Neural crest cell (in vitro differentiated cells): ENCODE measurements at places on chromosomes 1 and 21.

- DNase-seq: no peak
Measured at GRCh38 chr1:52663716-52664115, 30.7 kb downstream of the SHISAL2A start.

DNA sequence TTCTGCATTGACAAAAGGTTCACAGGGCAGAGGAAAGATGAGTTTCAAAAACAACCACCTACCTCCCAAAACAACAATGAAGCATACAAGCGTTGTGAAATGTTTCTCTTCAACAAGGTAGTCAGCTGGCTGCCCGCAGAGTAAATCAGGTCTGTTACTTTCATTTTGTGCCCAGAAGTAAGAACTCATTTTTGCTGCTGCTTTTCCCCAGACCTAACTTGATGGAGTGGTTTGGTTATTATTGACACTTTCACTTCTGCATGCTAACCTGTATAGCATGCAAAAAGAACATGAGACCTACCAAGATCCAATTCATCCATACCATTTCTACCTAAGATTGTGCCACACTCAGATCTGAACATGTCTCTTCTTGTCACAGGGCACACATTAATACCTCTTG is 1.3 kb downstream of the SLC9C2 start:
- DNase-seq: no peak

GRCh38 chr1:198948895-198949659 is 310.2 kb downstream of the PTPRC start:
- DNase-seq: no peak

GRCh38 chr1:228727681-228728171 is 7.6 kb upstream of the RHOU start:
- DNase-seq: no peak
